Heart right ventricle (tissue), 16 donors: ENCODE measurements at places on chromosomes 1 and 21. TPM values are rescaled to one million over a fixed set of nuclear protein-coding genes. Genes with fewer than 3 reads are reported as not detected.

The KIRREL1 gene
- 4.5 TPM for polyA plus RNA-seq

GRCh38 chr1:89815040-89815439 is 5.8 kb upstream of the LRRC8D start:
- no peak overlapping the region for H3K4me3 ChIP-seq

DNA sequence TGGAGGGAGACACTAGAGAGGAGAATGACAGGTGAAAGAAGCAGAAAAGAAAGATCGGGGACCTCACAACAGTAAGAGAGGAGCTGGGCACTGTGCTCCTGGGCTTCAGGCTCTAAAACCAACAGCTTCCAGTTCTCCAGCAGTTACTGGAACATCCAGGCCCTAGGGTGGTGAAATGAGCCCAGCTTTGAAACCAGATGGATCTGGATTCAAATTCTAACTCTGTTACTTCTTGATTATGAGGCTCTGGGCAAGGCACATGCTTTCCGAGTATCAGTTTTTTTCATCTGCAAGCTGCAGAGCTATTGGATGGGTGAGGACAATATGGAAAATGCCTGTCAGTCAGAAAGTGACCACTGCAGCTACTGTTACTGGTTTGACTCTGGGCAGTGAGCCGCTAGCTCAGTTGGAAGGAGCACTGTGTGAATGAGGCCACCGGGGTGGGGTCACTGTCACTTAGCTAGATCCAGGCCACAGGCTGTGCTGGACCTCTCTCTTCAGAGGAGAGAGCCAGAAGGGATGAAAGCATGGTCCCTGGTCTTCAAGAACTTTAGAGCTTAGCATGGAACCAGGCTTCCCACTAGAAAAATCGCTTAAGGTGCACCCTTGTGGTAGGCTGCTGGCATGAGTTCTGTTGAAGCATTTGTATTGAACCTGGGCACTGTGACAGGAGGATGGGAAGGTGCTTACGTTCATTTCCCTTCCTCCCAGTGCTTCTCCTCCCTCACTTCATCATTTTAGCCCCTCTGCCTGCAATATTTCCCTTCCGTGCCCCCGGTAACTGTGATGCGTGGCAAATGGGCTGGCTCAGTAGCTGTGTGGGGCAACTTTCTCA is 12.2 kb downstream of the PLEKHO1 start:
- H3K4me1 ChIP-seq, result peaks cover 90% of the 10 kb centered on the region
- H3K36me3 ChIP-seq, result peaks cover 31% of the 10 kb centered on the region
- DNase-seq, result no peak
- H3K27ac ChIP-seq, result peak overlapping the region; percentile 87
- no peaks in the 10 kb centered on the region for H3K27me3 ChIP-seq

The FAM72D gene
- polyA plus RNA-seq, result 0.09 TPM

DNA sequence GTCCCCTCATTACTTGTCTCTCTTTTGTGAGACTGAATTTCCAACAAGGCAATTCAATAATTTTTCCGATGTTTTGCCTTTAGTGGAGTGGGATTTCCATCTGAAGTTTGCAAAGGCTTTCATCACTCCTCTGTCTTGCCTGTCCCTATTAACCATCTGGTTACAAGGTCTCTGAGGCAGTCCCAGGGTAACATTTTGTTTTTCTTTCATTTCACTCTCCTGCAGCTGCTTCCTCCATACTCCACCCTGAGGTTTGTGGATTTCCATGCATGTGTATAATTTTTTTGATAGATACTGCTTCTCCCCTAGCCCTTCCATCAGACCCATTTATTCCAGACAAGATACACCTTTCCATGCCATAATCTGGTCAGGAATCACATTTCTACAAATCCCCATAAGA is 366.8 kb downstream of the PTBP2 start:
- H3K27me3 ChIP-seq, result no peaks in the 10 kb centered on the region
- H3K27ac ChIP-seq, result no peak overlapping the region
- DNase-seq, result no peak
- H3K36me3 ChIP-seq, result no peaks in the 10 kb centered on the region
- peaks cover 7% of the 10 kb centered on the region for H3K4me1 ChIP-seq

GRCh38 chr1:159756397-159756796 is 24.4 kb upstream of the DUSP23 start:
- no peaks in the 10 kb centered on the region for H3K27me3 ChIP-seq
- H3K27ac ChIP-seq, result no peak overlapping the region
- no peaks in the 10 kb centered on the region for H3K36me3 ChIP-seq
- no peak for DNase-seq
